HS-5 (cell line): ENCODE measurements at places on chromosomes 11 and 22.

DNA sequence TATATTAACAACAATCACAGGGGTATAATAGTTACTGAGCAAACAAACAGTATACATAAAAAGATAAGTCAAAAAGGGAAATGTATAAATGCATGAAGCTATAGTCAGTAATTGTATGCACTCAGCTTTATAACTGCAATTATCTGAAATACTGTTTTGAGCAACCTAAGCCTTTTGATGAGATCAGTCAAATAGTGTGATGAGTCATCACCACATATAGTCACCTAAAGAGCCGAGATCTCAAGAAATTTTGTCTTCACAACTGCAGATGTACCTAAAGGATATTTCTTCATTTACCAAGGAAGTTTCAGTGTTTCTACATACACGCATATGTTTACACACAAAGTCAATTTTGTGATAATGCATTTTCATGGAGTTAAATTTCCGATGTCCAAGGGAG lies 5.4 kb upstream of the OR51A2 start:
- DNase-seq, result peak; percentile 4

GRCh38 chr11:66438504-66439466 lies at the start of gene MRPL11:
MRPL11 (minus strand) TSS chr11:66438848; CDS start chr11:66438754, 94 bp downstream.
- DNase-seq, result peak; percentile 88

- no peak for DNase-seq
Observed at GRCh38 chr11:129271030-129271429, 78.9 kb upstream of the ARHGAP32 start.

DNA sequence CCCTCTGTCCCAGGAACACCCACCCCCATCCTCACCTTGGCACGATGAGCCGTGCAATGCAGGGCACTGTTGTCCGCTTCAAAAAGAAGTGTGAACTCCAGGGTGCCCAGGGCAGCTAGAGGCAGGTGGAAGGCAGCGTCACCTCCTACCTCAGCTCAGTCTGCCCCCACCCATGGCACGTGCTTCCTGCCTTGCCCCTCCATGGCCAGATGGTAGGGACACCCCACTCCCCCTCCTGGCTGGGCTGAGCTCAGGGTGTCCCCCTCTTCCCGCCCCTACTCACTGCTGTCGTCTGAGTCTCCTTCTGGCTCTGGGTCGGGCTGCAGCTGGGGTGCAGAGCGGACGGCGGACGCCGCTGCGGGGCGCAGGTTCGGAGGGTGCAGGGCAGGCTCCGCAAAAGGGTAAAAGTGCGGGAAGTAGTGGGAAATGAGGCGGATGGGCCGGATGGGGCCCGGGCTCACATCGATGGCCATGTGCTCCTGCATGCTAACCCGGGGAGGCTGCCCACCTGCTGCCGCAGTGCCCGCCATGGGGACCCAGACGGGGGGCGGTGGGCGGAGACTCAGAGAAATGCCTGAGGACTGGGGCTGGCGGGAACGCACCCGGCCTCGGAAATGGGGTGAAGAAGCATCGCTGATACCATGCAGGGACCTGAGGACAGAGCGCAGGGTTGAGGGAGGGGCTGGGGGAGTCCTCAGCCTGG lies 9.1 kb downstream of the NDUFV1 start:
- DNase-seq, result no peak

GRCh38 chr22:31099841-31100761 lies 7.3 kb downstream of the SELENOM start:
- no peak for DNase-seq

GRCh38 chr11:115906171-115906570 lies 402.0 kb upstream of the CADM1 start:
- DNase-seq, result no peak

DNA sequence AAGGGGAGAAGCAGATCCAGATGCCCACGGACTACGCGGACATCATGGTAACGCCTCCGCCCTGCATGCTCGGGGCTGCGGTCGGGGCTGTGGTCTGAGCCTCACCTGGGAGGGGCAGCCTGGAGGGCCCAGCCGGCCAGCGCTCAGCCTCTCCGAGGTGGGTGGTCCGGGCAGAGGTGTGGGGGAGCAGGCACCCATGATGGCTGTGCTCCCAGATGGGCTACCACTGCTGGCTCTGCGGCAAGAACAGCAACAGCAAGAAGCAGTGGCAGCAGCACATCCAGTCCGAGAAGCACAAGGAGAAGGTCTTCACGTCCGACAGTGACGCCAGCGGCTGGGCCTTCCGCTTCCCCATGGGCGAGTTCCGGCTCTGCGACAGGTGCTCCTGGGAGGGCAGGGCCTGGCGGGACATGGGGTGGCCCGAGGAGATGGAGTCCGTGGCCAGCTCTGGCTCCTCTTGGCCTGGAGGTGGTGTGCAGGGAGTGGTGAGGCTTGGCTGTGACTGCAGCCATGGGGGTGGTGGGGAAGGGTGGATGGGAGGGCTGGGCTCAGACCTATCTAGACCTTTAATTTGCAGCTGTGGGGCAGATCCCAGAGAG lies 25.2 kb upstream of the TEF start:
- no peak for DNase-seq

GRCh38 chr11:69193151-69193550 lies 37.4 kb downstream of the SMIM38 start:
- no peak for DNase-seq

DNA sequence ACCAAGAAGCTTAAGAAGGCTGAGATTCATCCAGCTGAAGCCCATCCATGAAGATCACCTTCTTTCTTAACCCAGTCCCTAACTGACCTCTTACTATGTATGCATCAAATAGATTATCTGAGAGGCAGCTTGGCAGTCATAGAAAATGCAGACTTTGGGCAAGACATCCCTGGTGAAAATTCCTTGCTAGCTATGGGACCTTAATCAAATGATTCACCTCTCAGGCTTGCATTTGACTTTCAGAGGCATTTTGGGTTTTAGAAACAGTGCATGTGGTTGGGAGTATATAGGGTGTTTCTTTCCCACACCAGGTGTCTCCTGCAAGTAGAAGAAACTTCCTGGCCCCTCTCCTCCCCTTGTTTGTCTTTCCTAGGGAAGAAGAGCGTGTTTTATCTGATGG lies 188.5 kb upstream of the ISX start:
- DNase-seq, result no peak

- DNase-seq, result no peak
Observed at GRCh38 chr11:97638641-97639224, 1248.9 kb downstream of the JRKL start.

GRCh38 chr11:17828311-17828751 lies 93.8 kb downstream of the KCNC1 start:
- no peak for DNase-seq

DNA sequence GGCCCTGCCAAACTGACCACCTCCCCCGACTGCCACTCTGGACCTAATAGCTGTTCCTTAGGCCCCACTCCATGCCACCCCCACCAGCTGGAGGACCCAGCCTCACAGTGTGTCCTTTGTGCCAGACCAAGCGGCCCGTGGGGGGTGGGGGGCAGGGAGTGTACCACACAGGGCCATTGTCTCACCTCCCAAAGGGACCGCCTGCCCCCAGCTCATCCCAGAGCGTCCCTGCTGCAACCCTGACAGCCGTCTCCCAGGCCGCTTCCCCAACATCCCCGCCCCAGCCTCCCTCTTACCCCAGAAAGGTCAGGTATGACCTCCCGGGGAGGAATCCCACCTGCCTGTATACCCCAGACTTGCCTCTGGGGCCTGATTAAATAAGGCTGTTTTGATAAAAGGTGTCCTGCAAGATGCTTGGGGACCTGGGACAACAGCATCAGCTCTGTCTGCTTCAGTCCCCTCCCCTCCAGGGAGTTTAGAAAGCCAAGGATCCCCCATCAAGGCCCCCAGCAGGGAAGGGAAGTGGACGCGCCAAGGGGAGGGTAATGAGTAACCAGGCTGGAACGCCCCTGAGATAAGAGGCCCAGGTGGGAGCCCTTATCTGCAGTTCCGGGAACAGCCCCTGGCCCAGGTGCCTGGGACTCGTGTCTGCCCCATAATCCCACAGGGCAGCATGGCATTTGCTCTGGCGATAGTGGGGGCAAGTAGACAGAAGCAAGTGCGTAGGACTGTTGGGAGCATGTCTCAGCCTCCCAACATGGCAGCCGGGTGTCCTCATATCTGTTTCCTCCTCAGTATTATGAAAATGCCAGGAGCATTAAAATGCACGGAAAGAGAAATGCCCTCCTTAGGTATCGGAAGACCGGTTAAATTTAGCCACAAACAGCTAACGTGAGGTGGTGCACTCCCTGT lies 9.0 kb downstream of the CDC42EP1 start:
- DNase-seq, result no peak

GRCh38 chr22:24772493-24773220 lies 1.9 kb downstream of the PIWIL3 start:
- peak; percentile 19 for DNase-seq

DNA sequence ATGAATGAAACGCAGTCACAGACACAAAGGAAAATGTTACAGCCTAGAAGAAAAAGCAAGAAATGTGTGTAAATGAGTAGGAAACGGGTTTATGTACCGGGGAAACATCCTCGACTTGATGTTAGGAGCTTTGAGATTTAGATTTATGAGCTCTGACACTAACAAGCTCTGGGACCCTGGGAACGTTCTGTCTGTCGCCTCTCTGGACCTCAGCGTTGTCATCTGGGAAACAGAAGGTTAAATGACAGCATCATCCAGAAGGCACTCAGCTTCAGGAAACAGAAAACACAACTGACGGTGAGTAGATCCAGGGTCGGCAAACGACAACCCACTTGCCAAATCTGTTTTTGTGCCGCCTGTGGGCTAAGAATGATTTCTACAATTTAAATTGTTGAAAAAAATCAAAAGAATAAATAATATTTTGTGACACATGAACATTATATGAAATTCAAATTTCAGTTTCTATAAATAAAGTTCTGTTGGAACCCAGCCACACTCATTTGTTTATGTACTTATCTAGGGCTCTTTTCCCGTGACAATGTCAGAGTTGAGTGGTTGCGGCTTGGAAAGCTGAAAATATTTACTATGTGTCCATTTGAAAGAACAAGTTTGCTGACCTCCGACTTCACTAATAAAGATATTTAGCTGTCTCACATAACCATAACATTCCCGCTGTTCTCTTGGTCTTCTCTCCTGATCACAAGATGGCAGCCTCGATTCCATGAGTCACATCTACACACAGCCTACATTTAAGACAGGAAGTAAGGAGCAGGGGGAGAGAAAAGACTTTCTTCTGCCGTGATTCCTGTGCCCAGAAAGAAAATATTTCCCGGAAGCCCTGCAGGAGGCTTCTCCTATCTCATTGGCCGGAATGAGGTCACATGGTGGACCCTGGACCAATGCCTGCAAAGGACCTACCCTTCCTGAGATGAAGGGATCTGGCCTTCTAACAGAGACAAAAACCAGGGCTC lies 47.1 kb upstream of the SYT13 start:
- DNase-seq, result no peak

- peak; percentile 68 for DNase-seq
Observed at GRCh38 chr22:41563051-41563711, 2.4 kb downstream of the CSDC2 start.

DNA sequence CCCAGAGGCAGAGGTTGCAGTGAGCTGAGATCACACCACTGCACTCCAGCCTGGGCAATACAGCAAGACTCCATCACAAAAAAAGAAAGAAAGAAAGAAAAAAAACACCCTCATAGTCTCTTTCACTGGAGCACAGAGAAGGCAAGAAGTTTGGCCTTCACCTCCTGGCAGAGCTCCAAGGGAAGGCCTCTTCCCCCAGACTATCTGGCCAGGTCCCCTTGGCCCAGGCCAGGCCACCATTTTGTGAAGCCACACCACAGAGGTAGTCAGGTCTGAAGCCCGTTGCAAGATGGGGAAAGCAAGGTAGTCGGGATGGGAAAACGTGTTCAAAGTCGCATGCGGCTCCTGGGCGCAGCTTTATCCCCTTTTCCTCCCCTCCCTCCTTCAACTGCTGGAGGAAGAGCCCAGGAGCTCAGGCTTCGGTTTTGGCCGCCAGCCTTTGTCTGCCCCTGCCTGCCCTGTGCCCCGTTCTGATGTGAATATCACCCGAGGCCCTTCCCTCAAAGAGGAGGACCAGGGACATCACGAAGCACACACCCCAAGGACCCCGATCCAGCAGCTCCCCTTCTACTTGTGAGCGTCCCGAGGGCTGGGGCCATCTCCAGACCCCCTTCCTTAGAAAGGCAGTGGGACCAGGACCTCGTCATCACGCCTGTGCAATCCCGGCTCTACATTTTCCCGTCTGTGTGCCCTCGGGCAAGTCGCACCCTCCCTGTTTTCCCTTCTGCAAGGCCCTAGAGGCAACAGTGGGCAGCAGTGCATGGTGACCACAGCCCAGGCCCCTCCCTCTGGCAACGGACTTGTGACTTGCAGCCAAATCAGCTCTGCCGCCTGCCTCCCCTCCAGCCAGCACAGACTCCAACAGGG lies 17.7 kb downstream of the CABP7 start:
- no peak for DNase-seq

DNA sequence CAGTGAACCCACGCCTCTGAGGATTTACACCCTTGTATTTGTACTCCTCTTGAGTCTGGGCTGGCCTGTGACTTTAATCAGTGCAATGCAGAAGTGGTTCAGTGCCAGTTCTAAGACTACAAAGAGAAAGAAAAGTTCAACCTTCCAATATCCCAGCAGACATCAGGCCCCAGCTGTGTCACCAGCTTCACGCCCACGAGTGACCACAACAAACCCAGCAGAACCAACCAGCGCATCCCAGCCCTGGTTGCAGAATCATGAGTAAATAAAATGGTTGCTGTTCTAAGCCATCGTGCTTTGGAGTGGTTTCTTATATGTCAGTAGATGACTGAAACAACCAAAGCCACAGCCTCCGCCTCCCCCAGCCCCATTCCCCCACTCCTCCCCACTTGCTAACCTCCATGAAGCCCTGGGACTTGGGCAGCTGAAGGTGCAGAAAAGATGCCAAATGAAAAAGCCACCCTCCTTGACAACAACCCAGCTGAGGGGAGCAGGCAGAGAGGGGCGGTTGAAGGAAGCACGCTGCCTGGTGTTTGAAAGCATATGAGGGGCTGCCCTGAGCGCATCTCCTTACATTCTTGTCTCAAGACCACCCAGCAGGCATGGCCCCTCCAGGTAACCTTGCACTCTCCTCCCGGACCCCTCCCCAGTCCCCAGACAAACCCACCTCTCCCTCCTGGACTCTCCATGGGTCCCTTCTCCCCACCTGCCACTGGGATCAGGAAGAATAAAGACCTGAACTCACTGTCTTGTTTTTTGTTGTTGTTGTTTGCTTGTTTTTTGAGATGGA lies 20.9 kb downstream of the TSKU start:
- no peak for DNase-seq

DNA sequence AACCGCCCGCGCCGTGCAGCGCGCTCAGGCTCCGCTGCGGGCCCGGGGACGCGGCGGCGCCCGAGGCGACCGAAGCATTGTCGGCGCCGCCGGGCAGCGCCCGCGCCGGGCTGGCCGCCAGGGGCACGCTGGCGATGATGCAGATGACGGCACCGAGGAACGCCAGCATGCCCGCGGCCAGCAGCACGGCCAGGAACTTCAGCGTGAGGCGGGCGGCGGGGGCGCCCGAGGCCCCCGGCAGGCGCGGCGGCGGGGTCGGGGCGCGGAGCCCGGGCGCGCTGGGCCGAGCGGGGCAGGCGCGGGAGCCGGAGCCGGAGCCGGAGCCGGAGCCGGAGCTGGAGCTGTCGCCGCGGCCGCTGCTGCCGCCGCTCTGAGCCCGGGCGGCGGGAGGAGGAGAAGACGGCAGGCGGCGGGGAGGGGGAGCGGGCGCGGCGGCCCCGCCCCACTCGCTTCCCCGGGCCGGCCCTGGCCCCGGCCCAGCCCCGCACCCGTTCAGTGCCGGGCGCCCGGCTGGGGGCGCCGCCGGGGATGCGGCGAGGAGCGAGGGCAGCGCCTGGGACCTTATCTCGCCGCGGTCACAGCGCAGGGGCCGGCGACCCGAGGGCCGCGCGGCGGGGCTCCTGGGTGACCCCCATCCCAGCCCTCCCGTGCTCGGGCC lies at the start of gene NPTXR:
Gene NPTXR (minus strand): TSS at position 372 of the 658 bp plus-strand sequence.
- DNase-seq, result no peak

GRCh38 chr11:91257667-91258066 lies 967.0 kb upstream of the FAT3 start:
- no peak for DNase-seq

GRCh38 chr11:34214961-34215805 lies 109.8 kb downstream of the NAT10 start:
- peak; percentile 80 for DNase-seq
